ENCODE measurements at places on chromosomes 6 and 20.
A peak's percentile ranks its signal among the peaks of the same experiment; 100 is the strongest.

DNA sequence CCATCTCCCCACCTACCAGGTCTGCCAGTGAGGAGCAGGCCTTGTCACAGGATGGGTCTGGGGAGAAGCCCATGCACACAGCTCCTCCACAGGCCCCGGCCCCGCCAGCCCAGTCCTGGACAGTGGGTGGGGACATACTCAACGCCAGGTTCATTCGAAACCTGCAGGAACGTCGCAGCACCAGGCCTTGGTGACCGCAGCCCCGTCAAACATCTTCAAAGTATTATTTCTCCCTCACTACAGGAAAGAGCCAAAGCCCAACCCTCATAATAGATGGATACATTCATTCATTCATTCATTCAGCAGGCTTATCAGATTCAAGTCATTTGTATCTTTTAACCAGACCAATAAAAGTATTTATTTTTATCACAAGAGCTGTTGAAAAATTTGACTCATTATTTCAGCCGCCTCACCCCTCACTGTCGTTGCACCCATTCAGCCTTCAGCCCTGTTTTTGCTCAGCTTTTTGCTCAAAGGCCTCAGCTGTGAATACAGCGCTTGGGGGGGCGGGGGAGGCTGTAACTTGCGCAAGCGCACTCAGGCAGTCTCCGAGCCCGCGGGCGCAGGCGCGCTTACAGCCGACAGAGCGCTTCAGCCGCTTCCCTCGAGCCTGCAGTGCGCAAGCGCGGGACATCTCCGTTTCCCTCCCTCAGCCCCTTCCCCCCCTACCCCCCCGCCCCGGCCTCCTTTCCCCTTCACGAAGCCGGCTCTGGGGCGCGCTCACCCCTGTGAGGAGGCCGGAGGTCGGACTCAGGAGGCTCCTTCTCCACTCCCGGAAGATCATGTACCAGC is at the start of gene C6orf136:
Gene C6orf136, plus strand, starts transcription at position 684 of the 792 bp plus-strand sequence. Its CDS starts 99 bp downstream, at position 783.
- DNase-seq, result peak; percentile 94

DNA sequence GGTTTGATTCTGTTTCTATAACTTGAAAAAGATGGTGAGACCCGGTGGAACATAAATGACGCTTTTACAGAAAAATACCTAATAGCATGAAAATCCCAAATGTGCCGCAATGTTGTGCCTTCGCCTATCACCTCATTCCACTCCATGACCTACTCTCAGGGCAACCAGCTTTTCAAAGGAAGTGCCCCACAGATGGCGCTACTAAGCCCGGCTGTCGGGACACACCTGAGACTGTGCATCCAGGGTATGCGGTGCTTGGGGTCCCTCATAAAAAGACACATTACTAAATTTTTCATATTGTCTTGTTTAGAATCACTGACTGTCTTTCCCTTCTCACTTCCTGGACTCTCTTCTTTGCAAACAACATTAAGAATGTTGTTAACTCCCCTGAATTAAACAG is 145.5 kb upstream of the RPS6KA2 start:
- DNase-seq, result no peak

DNA sequence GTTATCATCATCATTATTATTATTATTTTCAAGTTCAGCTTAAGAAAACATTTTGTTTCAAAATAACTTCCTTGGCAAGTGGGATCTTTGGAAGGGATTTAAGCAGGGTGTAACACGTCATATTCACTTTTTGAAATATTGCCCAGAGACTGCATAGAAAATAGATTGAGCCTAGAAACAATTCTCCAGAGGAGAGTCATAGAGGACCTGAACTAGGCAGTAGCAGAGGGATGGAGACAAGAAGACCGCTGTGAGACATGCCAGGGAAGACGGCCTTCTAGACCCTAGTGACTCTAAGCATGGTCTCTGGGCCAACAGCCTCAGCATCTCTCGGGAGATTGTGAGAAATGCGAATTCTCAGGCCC is 55.5 kb downstream of the EDN1 start:
- DNase-seq, result no peak

DNA sequence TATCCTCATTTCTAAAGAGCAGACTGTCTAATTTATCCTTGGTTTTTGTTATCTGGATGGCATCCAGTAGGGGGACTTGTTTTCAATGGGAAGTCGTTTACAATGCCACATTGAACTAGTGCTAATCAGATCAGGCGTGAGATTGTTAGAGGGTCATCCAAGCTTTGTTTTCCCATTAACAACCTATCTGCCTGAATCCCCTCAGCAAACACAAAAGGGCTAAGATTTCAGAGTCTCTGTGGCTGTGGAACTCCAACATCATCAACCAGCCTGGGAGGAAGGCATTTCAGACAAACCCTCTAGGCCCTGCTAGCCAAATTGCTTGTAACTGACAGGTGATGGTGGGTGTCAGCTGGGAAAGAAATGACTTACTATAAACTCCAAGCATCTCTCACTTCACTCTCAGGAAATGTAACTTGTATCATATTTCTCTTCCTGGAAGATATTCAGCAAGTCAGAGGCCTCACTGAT is 47.7 kb downstream of the COL19A1 start:
- no peak for DNase-seq

DNA sequence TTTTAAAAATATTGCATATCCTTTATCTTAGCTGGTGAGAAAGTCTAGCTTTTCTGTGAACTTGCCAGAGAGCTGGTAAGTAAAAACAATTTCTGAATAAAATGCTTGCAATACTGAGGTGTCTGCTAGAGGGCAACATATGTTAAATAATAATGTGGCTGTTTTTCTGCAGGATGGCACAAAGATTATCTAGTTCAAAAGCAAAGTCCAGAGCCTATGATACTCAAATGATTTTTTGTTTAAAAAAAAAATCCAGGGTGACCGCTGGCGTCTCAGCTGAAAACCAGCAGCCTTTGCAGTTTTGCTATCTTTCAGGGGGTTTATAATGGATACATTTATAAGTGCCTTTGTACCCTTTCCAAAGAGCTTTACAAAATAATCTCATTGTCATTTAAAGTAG is 194.9 kb downstream of the PHACTR1 start:
- DNase-seq, result peak; percentile 52

DNA sequence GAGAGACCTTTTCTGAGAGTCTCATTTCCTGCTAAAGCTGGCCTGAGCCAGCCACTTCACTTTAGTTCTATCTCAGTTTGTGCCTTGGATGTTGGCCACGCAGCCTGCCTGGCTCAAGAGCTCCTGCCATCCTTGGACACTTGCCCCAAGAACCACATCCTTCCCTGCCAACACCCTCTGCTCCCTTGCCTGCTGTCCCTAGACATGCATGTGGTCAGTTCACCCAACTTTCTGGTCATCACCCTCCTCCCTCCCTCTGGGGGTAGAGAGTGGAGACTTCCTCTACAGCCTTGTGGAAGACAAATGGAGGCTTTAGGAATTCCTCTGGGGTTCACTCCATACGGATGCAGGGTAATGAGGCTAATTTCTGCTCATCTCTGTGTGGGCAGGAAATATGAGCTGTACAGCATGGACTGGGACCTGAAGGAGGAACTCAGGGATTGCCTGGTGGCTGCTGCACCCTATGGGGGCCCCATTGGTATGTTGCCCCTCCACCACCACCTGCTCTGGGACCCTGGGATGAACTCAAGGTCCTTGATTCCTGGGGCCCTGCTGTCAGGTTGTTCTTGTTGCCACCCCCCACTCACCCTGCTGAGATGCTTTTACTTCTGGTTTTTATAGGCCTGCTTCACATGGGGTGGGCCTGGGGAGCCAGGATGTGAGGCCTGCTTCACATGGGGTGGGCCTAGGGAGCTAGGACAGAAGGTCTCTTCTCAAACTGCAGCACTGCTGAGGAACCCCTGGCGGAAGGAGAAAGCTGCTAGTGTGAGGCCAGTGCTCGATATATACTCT is 13.8 kb upstream of the PTPRA start:
- DNase-seq, result peak; percentile 7
